ENCODE measurements at places on chromosomes 7 and 10.

- H3K36me3 ChIP-seq, result no peaks in the 10 kb centered on the region
- H3K4me3 ChIP-seq, result no peak overlapping the region
- H3K4me1 ChIP-seq, result peaks cover 3% of the 10 kb centered on the region
- H3K27ac ChIP-seq, result no peak overlapping the region
Measured at GRCh38 chr10:87759551-87759950, 58.5 kb downstream of the ATAD1 start.

GRCh38 chr10:131195558-131196159 is 115.9 kb downstream of the TCERG1L start:
- H3K27ac ChIP-seq, result no peak overlapping the region
- H3K27me3 ChIP-seq, result no peaks in the 10 kb centered on the region
- no peaks in the 10 kb centered on the region for H3K36me3 ChIP-seq
- DNase-seq, result no peak

DNA sequence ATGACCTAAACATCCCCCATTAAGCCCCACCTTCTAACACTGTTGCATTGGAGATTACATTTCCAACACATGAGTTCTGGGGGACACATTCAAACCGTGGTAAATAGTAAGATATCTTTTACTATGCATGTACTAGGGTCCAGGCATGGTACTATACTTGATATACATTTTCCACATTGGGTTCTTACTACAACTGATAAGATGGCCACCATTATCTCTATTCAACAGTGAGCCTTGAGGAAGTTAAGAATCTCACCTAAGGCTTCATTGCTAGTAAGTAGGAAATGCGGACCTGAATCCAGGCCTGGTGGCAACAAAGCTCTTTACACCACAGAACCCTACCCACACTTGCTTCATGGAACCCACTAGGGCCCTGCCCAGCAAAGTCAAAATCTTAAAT is 5.7 kb downstream of the PANK1 start:
- DNase-seq, result no peak
- H3K27ac ChIP-seq, result no peak overlapping the region
- H3K4me3 ChIP-seq, result no peak overlapping the region
- H3K27me3 ChIP-seq, result no peaks in the 10 kb centered on the region
- H3K36me3 ChIP-seq, result peaks cover 8% of the 10 kb centered on the region
- H3K4me1 ChIP-seq, result peaks cover 12% of the 10 kb centered on the region

DNA sequence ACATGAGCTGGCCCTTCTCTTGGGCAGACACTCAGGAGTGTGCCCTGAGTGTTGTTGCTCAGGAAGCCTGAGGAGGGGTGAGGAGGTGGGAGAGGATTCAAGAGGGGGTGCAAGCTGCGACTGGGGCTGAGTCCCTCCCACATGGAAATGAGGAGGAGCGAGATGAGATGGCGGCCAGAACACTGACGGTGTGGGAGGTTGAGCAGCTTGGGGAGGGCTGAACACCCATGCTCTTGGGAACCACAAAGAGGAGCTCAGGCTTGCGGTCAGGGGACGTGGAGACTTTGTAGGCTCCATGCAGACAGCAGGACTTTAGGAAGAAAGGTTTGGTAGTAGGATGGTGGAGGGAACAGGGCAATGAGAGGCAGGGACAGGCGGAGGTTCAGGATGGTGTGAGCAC is 163.2 kb upstream of the SHH start:
- H3K27me3 ChIP-seq, result peaks cover 86% of the 10 kb centered on the region
- H3K27ac ChIP-seq, result no peak overlapping the region
- no peaks in the 10 kb centered on the region for H3K4me1 ChIP-seq
- no peak overlapping the region for H3K4me3 ChIP-seq
- no peaks in the 10 kb centered on the region for H3K36me3 ChIP-seq
- DNase-seq, result no peak

- H3K4me3 ChIP-seq, result no peak overlapping the region
- H3K36me3 ChIP-seq, result no peaks in the 10 kb centered on the region
- no peaks in the 10 kb centered on the region for H3K27me3 ChIP-seq
Measured at GRCh38 chr7:144408121-144408520, 4.6 kb upstream of the NOBOX start.

- no peak overlapping the region for H3K4me3 ChIP-seq
- H3K27ac ChIP-seq, result no peak overlapping the region
- no peak for DNase-seq
- peaks cover 2% of the 10 kb centered on the region for H3K4me1 ChIP-seq
Measured at GRCh38 chr10:7033031-7033430, 377.8 kb downstream of the SFMBT2 start.

DNA sequence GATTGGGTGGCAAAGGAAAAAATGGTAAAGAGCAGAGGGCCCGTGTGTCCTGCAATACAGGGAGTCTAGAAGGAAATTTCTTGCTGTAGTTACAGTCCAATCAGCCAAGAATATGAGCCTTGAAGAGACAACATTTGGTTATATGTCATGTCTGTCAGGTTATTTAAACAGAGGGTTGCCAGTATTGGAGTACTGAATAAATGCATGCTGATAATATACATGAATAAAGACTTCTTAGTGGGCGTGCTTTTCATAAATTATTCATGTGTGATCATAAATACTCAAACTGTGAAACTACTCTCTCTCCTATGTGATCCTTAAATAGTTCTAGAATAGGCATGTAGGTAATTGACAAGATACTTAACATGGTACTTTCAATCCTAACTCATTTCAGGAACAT is 249.0 kb downstream of the CRPPA start:
- no peak overlapping the region for H3K27ac ChIP-seq
- H3K36me3 ChIP-seq, result no peaks in the 10 kb centered on the region
- H3K4me3 ChIP-seq, result no peak overlapping the region
- no peaks in the 10 kb centered on the region for H3K4me1 ChIP-seq
- DNase-seq, result no peak

- no peak overlapping the region for H3K4me3 ChIP-seq
- H3K4me1 ChIP-seq, result no peaks in the 10 kb centered on the region
- no peaks in the 10 kb centered on the region for H3K36me3 ChIP-seq
- DNase-seq, result no peak
- no peak overlapping the region for H3K27ac ChIP-seq
Measured at GRCh38 chr10:104578671-104579070, 62.4 kb upstream of the SORCS3 start.

DNA sequence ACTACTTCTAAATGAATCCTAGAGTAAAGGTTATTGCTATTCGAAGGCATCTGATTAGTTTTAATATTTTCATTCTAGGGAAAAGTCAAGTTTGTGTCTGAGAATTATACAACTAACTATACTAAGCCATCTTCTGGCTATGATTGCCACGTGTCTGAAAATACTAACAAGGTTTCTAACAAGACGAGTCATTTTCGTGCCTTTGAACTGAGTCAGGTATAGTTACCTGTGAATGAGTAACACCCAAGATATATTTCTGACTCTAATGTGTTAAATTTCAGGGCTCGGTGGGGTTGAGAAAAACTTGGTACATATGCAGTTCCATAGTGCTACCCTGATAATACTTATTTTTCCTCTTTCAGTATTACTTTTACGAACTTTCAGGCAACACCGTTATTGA is 35.5 kb downstream of the TASOR2 start:
- H3K4me1 ChIP-seq, result no peaks in the 10 kb centered on the region
- DNase-seq, result no peak
- H3K27ac ChIP-seq, result no peak overlapping the region
- no peak overlapping the region for H3K4me3 ChIP-seq

DNA sequence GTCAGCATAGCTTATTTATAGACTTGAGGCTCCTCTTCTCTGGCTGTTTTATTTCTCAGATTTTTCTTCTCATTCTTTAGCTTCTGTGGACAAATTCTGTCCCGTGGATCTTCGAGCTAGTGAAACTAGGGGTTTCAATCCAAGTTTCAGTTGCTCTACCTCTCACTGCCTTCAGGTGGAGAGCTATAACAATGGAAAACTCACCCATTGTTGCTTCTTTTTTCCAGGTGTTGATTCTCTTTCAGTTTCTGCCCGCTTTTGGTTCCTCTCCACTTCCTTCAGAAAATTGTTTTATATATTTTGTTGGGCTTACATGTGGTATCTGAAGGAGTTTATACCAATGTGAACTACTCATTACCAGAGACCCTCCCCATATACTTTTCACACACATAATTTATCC is 266.1 kb downstream of the TCF7L2 start:
- no peak for DNase-seq
- H3K27ac ChIP-seq, result no peak overlapping the region
- no peaks in the 10 kb centered on the region for H3K36me3 ChIP-seq
- no peaks in the 10 kb centered on the region for H3K4me1 ChIP-seq
- no peaks in the 10 kb centered on the region for H3K27me3 ChIP-seq

DNA sequence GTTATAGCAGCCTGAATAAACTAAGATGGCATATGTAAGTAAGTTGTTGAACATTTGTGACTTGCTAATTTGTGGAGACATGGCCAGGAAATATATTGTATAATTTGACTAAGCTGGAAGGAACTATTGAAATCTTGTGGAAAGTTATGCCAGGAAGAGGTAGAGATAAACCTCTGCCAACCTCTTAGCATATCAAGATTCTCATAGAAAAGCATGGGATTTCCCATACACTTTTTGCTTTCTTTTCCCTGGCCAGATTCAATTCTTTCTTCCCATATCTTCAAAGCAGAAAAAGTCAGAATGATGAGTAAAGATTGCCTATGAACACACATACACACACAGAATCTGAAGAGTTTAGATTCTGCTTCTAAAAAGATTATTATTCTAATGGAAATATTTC is 216.2 kb downstream of the SEMA3D start:
- DNase-seq, result no peak
- no peaks in the 10 kb centered on the region for H3K27me3 ChIP-seq
- H3K4me1 ChIP-seq, result peaks cover 1% of the 10 kb centered on the region
- no peak overlapping the region for H3K27ac ChIP-seq

DNA sequence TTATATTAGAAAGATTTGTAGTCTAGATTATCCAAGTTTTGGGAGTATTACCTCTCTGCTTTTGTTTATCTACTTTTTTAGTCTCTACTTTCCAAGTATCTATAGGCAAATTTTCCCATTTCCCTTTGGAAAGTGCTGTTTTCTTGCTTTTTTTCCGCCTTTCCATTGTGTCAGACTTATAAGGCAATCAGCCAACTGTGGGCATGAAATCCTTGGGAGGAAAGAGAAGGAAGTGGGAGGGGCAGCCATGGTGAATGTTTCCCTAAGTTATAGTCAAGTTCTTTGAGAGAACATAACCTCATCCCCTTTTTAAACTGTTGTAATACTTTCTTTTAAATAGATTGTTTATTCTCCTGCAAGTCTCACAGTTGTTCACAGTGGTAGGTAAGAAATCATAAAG is 52.6 kb downstream of the PTEN start:
- peak; percentile 28 for DNase-seq
- H3K27me3 ChIP-seq, result no peaks in the 10 kb centered on the region
- H3K36me3 ChIP-seq, result peaks cover 14% of the 10 kb centered on the region
- no peak overlapping the region for H3K4me3 ChIP-seq

GRCh38 chr7:145050415-145050814 is 214.6 kb upstream of the TPK1 start:
- H3K4me1 ChIP-seq, result no peaks in the 10 kb centered on the region
- H3K27me3 ChIP-seq, result no peaks in the 10 kb centered on the region
- DNase-seq, result no peak
- H3K4me3 ChIP-seq, result no peak overlapping the region
- no peak overlapping the region for H3K27ac ChIP-seq
- no peaks in the 10 kb centered on the region for H3K36me3 ChIP-seq

DNA sequence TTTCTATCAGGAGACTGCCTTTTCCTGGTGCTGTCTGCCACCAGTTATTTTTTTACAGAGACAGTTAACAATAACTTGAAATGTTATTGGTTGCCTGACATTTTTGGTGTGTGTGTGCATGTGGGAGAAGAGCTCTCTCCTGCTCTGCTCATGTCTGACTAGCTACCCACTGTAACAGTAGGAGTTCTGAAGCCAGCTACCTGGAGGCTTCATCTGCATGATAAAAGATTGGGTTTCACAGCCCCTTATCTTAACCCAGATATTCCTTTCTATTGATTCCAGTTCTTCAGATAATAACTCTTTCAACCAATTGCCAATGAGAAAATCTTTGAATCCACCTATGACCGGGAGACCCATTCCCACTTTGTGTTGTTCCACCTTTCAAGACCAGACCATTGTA is 237.4 kb upstream of the PPP1R3A start:
- no peaks in the 10 kb centered on the region for H3K36me3 ChIP-seq
- DNase-seq, result no peak
- no peak overlapping the region for H3K4me3 ChIP-seq

DNA sequence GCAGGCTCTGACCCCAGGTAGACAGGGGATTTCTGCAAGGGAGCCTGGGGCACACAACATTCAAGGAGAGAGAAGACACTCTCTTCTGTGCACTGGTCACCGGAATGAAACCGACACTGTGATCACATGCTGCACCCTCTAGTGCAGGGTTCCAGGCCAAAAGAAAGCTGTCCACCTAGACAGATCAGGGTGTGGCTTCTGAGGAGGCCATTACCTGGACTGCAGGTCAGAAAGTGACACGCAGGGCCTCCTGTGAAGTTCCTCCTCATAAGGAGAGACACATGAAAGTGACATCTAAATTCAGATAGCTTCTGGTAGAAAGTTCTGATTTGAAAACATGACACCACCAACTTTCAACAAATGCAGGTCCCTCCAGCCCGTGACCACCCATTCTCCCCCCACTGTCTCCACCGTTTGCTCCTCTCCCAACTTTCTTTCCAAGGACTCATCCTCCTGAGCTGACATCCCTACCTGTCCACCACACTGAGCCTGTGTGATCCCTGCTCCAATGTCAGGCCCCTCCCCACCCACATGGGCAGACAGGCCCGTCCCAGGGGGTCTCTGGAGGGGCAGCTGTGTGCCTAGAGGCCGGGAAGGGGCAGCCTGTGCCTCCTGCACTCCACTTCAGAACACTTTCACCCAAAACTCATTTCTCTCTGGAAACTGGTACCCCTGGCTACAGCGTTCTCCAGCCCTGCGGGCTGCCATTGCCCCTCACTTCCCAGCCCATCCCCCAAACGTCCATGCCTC is 198.0 kb downstream of the TNS3 start:
- H3K27me3 ChIP-seq, result peaks cover 76% of the 10 kb centered on the region
- H3K4me3 ChIP-seq, result no peak overlapping the region
- no peak for DNase-seq
- H3K27ac ChIP-seq, result no peak overlapping the region

DNA sequence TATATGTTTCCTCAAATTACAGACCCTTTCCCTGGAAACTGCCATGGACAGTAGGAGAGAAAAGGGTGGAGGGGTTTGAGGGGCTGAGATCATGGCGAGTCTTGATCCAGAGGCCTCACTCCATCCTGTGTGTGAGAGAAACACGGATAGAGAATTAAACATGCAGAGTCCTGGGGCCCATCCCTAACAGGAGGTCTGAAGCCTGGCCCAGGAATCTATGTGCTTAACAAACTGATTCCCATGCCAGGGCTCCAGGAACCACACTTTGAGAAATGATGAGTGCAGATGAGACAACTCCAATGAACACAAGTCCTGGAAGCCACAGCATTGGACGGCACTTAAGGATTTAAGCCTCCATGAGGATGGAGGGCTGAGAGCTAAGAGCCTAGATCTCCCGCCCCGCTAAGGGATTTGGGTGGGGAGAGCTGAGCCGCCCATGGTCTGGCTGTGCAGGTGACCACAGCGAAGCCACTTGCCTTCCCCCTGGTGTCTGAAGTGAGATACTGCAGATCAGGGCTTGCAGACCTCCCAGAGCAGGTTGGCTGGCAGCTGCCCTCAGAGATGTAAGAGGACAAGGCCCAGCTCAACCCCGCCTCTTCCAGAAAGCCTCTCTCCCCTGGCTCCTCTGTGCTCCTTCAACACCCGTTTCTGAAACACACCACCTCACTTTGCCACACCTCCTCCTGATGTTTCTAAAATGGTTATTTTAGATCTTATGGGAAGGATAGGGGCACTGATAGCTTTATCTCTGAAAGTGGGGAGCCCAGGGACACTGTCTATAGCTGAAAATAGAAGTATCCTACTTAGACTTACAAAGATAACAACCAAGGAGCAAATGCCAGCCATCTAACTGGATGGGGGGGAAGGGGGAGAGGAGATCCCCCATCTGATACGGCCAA is 24.8 kb upstream of the EIF5AL1 start:
- no peak overlapping the region for H3K4me3 ChIP-seq
- no peak overlapping the region for H3K27ac ChIP-seq
- H3K36me3 ChIP-seq, result no peaks in the 10 kb centered on the region
- peak; percentile 62 for DNase-seq

Measured in A673 (cell line).